Activated T-cell treated with anti-CD3 and anti-CD28 coated beads for 24 hours (primary cell): ENCODE measurements at places on chromosomes 5 and 9.

DNA sequence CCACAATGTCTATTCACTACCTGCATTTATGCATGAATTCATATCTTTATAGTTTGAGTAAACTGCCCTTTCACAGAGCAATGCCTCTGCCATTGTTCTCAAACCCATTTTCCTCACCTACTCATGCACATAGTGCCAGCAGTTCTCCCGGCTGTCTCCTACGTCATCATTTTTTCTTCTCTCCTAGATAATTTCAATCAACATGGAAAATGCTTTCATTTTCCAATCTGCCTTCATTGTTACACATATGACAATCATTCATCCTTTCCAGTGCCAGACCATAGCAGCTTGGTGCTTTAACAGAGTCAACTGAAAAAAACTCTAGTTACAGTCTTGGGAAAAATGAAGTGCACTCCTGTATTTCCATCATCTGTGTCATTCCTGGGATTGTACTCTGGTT, 514.8 kb upstream of the CTNND2 start:
- DNase-seq, result no peak

GRCh38 chr5:36696059-36696673, 89.8 kb downstream of the SLC1A3 start:
- DNase-seq, result peak; percentile 16

GRCh38 chr9:121354141-121354540, 15.9 kb downstream of the STOM start:
- no peak for DNase-seq

DNA sequence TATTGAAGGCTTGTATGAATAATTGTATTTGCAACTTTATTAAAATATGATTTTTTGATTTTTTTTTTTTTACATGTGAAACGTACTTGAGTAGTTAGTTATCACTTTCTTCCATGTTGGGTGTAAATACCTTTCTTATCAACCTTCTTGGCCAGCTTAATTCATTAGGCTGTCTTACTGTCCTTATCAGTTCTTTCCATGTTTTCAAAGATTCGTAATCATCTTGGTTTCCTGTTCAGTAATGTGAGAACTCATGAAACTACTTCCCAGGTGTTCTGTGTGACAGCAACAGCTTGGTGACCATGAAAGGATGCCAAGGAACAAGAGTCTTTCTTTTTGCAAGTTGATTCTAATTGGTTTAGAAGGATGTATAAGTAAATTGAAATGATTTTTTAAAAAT, 100.0 kb downstream of the ADGRV1 start:
- DNase-seq, result no peak

GRCh38 chr5:139294374-139295165, 1.0 kb downstream of the MATR3 start:
- DNase-seq, result no peak

GRCh38 chr5:1295650-1296037, 776 bp upstream of the TERT start:
- no peak for DNase-seq

DNA sequence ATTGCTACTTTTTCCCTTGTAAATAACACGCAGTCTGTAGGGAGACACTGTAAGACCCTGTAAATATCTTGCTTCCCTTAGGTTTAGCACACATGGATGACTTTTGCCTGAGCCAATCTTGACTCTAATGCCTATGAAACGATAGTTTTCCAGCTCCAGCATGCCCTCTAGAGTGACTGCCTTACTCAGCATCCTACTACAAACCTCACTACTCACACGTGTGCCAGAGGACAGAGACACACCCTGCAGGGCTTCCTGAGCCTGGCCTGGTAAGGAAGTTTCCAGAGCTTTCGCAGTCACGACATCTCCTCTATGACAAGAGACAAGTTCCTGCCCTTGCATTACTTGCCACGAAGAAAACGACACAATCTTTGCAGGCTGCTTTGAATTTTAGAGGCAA, 138.1 kb downstream of the ATPSCKMT start:
- DNase-seq, result no peak

- peak; percentile 45 for DNase-seq
Observed at GRCh38 chr9:114484854-114485443, 20.3 kb downstream of the WHRN start.

DNA sequence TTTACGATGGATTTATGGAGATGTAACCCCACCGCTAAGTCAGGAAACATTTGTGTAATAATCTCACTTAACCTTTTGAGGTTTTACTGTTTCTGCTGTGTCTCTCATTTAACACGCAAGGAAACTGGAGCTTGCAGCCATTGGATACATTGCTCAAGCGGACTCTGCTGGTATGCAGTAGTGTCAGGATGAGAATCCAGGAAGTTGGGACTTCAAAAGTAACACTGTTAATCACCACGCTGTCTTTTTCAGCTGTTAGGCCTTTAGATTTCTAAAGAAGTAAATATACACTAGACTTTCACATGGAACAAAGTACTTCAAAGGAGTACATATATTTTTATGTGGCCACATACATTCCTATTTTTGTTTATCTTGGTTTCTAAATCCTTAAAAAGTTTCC, 114.7 kb downstream of the LPAR1 start:
- DNase-seq, result no peak

GRCh38 chr9:71758785-71759184, 9.5 kb downstream of the CEMIP2 start:
- DNase-seq, result no peak

- DNase-seq, result no peak
Observed at GRCh38 chr9:7129391-7129790, 371.6 kb downstream of the KDM4C start.

DNA sequence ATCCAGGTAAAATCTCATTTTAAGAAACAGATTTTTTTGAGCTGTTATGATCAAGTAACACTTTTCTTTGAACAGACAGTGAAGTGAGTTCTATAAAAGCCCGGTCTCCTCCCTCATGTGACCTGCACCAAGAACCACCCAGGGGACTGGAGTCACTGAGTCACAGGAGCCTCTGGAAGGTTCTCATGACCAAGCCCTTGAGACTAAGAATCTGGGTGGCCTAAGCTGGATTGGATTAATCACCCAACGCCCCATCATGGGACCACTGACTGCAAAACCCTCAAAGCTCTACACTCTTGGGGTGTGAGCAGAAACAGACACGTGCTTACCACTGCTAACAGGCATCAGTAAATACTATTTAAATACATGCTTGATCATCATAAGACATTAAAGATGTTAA, 48.4 kb downstream of the SECISBP2 start:
- no peak for DNase-seq

GRCh38 chr5:102971676-102972293, 148.2 kb downstream of the GIN1 start:
- no peak for DNase-seq

DNA sequence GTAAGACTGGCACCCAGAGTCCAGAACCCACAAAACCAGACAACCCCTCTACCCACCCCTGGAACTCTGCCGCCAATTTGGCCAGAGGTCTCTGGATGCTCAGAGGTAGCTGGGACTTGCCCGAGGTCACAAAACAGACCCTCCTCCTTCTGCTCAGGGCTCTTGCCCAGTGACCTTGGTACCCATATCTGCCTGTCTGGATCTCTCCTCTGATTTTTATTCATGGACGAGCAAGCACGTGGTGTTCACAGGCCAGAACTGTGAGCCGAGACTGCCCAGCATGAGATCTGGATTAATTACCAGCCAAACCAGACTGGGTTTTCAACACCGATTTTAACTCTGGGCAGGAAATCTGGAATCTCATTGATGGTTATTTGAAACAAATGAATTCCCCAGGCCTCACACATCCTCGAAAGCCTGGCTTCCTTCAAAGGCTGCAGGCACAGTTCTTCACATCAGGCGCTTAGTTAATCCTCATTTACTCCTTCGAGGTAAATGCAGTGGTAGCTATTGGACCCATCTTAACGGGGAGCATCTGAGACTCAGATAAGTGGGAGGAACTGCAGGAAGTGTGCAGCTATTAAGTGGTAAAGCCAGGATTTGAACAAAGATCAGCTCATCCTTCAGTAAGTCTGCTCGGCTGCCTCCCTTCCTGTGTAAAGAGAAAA, 21.4 kb downstream of the COL27A1 start:
- no peak for DNase-seq

GRCh38 chr5:65906256-65906655, 20.1 kb upstream of the ERBIN start:
- no peak for DNase-seq

- no peak for DNase-seq
Observed at GRCh38 chr9:135070964-135071735, 16.3 kb upstream of the OLFM1 start.
